Stimulated activated CD8-positive, alpha-beta memory T cell treated with anti-CD3 and anti-CD28 coated beads, Interleukin-15, amount 100 ng/mL, for 24 hours (primary cell): ENCODE measurements at places on chromosomes 7 and 10.

- no peak for DNase-seq
Measured at GRCh38 chr7:144786522-144786921, 49.3 kb downstream of the TPK1 start.

- DNase-seq, result no peak
Measured at GRCh38 chr7:43018446-43018845, 86.3 kb downstream of the MRPL32 start.

GRCh38 chr10:87960230-87960629, 96.8 kb downstream of the PTEN start:
- DNase-seq, result no peak

DNA sequence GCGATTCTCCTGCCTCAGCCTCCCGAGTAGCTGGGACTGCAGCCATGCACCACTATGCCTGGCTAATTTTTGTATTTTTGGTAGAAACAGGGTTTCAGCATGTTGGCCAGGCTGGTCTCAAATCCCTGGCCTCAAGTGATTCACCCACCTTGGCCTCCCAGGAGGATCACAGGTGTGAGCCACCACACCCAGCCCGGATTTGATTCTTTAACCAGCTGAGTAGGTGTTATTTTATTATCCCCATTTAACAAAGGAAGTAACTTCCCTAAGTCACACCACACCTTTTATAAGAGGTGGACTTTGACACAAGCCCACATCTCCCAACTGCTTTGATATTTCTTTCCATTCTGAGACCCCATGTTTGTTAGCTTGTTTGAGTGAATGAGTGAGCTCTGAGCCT, 25.0 kb downstream of the SLC25A28 start:
- DNase-seq, result no peak

DNA sequence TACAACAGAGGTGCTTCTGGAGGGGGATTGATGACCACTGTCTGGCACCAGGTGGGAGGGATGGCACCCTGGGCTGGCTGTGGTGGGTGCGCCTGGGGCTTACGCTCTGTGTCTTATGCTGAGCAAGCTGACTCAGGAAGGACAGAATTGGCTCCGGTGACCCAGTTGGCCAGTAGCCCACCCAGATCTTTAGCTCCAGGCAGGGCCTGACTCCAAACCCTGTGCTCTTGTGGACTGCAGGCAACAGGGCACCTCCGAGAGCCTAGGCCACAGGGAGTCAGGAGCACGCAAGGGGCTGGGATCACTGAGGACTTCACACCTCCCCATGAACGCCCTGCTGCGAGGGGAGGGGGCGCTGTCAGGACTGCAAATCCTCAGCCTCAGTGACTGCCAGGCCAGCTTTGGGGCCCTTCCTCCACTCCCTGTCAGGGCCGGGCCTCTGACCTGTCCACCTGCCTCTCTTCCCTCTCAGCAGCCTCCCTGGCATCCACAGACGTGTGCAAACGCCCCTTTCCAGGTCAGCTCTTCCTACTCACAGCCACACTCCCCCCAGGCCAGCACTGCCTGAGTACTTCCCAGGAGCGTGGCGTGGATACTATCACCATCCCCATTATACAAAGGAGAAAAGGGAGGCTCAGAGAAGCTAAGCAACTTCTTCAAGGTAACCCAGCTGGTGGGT, 118.7 kb downstream of the SLIT1 start:
- DNase-seq, result no peak

DNA sequence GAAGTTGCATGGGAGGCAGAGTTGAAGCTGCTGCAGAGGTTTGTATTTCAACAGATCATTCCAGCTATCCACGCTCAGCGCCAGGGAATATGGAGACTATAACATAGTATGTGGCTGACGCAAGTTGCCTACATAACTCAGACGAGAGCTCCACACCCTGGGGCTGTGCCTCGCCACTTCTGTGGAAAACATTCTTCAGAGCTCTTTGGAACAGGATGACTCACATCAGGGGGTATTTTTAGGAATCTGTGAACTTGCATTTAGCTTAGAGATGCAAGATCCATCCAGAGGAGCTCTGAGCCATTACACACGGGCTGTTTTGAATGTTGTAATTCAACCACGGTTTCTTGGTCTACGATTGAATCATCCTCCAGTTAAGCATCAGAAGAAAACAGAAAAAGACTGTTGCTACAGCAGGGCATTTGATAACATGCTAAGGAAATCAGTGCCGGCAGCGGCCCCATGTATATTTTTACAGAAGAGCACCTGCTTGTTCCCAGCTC, 481.5 kb upstream of the AKR1E2 start:
- DNase-seq, result no peak

GRCh38 chr7:141433698-141434097, 117.5 kb upstream of the AGK start:
- no peak for DNase-seq

DNA sequence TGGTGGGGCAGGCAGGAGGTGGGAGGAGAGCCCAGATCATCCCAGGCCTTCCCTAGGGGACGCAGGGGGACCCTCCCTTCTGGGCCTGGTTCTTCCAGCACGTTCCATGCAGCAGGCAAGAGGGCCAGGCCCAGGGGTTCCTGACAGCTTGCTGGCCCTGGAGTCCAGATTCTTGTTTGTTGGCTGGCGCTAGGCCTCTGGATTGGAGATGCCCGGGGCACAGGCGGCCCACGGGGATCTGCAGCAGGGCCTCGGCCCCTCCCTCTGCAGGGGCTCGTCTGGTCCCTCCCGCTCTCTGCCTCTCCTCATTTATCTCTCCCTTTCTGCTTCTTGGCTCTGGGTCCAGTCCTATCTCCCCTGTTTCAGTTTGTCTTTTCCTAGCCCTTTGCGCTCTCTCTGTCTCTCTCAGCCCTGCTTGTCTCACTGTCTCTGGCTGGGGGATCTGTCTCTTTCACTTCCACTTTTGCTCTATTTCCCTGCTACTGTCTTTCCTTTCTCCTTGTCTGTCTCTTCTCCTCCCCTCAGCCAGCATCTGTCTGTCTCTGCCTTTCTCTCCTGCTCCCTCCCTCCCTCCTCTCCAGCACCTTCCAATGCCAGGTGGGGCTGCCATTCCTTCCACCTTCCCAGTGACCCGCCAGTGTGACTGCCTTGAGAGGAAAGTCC, 1.1 kb upstream of the AQP1 start:
- no peak for DNase-seq

- DNase-seq, result no peak
Measured at GRCh38 chr10:11877591-11877905, 54.4 kb downstream of the PROSER2 start.

DNA sequence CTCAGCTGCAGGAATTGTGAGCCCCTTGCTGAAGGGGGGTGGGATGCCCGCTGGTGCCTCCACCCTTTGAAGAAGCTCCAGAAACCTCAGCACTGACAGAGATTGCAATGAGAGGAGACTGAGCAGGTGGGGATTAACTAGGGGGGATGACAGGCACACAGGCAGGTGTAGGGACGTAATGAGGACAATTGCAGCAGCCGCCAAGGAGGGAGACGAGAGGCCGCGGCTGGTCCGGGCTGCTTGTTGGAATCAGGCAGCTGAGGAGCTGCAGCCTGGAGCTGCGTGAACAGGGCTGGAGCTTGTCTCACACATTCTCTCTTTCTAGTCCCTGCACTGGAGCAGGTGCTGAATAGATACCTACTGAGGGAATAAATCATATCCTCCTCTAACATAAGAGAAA, 122.0 kb upstream of the TCERG1L start:
- DNase-seq, result no peak

DNA sequence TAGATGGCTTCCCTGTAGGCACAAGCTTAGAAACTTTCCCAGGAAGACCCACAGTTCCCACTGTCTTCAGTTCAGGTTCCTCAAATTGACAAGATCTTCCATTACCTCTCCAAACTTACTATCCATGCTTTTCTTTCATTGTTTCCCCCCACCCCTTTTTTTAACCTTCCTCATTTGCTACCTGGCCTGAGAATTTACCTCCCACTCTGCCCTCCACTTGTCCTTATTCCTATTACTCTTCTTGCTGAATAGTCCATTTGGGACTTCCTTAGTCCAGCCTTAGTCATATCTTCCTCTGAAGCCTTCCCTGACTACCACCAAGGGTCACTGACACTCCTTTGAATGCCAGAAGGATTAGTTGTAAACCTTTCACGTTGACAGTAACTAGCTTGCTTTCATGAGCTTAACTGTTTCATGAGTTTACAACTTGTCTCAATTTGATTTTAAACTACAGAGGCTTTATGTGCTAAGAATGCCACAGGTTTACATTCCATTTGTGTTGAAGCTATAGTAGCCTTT, 1.2 kb upstream of the CALU start:
- no peak for DNase-seq

DNA sequence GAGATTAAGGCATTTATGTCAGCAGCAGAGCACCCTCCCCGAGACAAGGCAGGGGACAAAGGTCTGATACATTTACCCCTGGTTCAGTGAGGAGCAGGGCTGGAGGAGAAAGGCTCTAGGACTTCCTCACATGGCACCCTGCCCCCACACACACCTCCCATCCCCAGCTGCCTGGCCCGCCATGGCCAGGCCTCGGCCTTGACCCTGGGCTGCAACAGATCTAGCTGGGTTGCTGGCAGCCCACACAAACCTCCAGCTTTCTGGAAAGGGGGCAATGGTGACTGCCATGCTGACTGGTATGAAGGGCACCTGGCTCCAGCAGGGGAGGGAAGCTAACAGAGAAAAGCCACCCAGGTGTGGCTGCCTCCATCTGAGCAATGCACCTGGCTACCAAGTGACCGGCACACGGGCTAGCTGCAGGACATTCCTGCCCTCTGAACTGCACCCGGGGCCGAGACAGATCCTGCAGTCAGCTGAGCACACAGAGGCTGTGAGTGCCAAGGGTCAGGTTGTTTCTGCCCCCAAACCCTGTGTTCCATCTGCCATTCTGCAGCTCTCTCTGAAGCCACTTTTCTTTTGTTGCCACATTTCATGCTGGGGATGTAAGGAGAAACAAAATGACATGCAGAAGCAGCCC, 85.8 kb upstream of the LRRC18 start:
- no peak for DNase-seq

DNA sequence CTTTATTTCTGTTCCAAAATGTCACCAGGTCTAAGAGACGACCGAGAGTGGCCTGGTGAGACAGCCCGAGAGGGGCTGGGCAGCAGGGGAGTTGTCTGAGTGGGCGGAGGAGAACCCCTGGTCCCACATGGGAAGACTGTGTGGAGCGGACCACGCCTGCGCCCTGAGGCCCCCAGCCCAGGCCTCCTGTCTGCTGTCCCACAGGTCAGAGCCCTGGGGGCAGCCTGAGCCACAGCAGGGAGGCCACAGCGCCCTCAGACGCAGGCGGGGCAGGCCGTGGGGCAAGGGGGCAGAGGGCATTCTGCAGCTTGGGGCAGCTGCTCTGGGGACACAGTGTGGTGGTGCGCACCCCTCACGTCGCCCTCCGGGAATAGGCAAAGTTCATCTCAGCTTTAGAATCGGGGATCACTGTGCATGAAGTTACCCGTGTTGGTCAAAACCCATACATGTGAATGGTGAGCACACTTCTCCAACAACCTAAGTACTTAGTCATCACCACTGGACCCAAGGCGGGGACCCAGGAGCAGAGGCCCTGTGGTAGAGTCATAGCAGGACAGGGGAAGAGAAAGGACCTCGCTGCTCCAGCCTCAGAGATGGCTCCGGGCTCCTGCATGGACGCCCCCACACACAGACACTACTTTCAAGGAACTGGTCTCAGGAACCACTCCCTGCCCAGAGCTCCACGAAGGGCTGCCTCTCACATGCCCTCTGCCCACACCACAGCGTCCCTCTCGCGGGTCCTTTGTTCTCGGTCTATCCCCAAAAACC, 214.7 kb downstream of the ELFN1 start:
- no peak for DNase-seq

DNA sequence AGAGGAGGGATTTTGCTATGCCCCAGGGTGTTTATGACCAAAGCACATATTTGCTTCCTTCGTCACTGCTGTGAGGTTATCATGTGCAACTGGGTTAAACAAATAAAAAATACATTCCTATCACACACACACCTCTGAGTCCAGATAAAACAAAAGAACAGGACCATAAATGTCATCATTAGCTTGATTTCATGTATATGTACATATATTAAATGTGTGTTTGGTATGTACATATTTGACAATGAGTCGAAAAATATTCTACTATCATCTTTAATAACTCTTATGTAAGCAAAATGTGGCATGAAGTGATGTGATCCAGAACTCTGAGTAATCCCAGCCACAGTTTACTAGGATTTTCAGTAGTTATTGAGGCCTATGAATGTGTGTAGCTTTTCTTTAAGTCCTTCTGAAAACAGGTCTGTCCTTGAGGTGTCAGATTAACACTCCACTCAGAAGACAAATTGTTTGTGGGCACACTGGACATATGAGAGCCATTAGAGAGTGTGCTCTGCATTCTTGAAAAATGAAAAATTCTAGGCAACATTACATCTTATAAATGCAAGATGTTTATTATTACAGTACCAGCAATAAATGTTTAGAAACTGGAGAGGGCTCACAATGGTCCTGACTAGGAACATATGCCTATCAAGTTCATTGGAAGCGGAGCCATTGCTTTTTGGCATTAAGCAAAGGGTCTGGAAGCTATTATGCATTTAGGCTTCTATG, 335.1 kb upstream of the SEMA3A start:
- DNase-seq, result no peak

- no peak for DNase-seq
Measured at GRCh38 chr7:155724327-155725005, 80.0 kb downstream of the RBM33 start.

GRCh38 chr7:42479452-42479815, 242.4 kb upstream of the GLI3 start:
- DNase-seq, result no peak

- DNase-seq, result no peak
Measured at GRCh38 chr10:112658900-112659638, 212.1 kb downstream of the VTI1A start.

DNA sequence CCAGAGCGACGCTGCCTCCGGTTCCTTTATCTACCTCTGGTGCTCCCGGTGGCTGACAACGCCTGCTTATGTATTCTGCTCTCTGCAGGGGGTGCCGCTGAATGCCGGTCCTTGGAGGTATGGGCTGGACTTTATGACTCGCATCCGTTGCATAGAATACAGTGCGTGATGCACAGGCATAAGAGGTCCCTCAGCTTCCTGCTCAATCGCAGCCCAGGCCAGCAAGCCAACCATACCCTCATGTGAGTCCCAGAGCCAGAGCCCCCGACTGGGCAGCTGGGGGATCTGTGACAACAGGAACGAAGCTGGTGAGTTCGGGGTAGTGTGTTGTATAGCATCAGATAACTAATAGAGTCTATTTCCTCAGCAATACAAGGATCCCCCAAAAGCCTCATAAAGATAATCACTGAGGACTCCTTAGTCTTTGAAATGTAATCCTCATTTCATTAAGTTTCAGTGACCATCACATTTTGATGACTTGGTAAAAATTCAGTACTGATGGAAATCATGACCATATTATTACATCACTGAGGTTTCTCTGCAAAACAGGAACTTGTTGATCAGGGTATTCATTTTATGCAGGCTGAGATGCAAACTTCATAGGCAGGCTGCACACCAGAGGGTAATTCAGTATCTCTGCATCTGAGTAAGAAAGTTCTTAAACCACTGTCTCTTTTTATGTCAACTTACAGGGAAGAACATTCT, 607.8 kb downstream of the PTPRN2 start:
- DNase-seq, result no peak
